ENCODE measurements at places on chromosomes 16 and 17.

GRCh38 chr17:77886387-77886728 is 72.1 kb upstream of the TNRC6C start:
- no peak for DNase-seq

DNA sequence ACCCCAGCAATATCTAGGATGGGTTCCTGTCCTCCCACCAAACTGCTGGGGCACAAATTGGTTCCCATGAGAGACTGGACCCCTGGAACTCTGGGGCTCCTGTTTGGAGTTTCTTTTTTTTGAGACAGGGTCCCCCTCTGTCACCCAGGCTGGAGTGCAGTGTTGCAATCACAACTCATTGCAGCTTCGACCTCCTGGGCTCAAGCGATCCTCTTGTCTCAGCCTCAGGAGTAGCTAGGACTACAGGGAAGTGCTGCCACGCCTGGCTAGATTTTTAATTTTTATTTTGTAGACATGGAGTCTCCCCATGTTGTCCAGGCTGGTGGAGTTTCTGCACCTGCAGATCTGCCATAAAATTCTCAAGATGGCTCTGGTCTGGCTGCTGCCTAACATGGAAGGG is 56.3 kb upstream of the BRD7 start:
- DNase-seq = no peak

- no peak for DNase-seq
Measured at GRCh38 chr17:73257516-73257915, 4.2 kb downstream of the CPSF4L start.

GRCh38 chr17:27602721-27603420 is 28.1 kb upstream of the LGALS9 start:
- DNase-seq = peak; percentile 61

- no peak for DNase-seq
Measured at GRCh38 chr16:15585956-15586355, 57.0 kb downstream of the MARF1 start.

GRCh38 chr16:35391328-35391727 is 1931.9 kb downstream of the TP53TG3F start:
- DNase-seq = peak; percentile 5

Data from EL (cell line).